ENCODE measurements at places on chromosomes 5 and 9.

- no peak for DNase-seq
These were observed 73.5 kb downstream of the LNPEP start for GRCh38 chr5:97009212-97009898.

DNA sequence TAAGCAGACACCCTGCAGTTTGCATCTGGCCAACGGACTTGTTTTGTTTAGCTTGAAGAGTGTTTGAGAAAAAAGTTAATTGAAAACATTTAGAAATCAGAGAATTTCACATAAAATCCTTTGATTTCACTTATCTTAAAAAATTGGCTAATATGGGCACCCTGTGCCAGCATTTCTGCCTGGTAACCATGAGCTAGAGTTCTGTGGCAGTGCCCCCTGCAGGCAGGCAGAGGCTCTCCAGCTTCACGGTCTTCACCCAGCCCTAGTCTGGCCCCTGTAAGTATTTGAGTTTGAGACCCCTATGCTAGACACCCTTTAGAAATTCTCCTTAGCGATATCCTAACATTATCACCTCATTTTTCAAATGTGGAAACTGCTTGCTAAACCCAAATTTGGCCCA is 18.8 kb upstream of the FANCC start:
- DNase-seq, result no peak

DNA sequence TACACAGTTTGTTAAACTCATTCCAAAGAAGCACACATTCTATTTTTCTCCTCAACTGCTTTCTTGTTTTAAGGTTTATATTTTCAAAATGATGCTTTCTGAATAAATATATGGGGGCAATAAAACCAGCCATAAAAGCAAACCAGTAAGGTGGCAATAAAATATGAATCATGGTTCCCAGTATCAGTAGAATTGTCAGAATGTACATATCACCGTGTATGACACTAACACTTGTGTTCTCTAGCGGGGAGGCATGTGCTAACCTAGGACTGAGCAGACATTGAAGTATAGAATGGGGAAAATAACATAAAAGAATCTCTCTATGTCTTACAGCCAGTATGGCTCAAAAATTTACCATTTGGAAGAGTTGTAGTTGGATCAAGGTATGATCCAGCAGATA is 329.9 kb upstream of the ISL1 start:
- no peak for DNase-seq

- no peak for DNase-seq
These were observed 20.2 kb upstream of the SPDL1 start for GRCh38 chr5:169563369-169563768.

DNA sequence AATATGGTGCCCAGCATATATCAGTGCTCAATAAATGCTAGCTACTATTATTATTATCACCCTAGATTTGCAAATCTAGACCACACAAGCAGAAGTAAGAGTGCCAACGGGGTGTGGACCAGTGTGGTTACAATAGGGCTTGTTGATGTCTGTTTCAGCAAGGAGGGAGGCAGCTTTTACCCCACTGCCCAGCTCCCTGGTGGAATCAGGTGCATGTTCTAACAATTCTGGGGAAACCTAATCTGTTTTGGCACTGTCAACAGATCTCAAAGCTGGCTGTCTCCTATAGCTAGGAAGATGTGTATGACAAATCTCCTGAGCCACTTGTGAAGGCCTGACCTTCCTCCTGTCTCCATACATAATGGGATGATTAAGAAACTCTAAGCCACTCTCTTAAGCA is 5.7 kb downstream of the TGFBI start:
- no peak for DNase-seq

DNA sequence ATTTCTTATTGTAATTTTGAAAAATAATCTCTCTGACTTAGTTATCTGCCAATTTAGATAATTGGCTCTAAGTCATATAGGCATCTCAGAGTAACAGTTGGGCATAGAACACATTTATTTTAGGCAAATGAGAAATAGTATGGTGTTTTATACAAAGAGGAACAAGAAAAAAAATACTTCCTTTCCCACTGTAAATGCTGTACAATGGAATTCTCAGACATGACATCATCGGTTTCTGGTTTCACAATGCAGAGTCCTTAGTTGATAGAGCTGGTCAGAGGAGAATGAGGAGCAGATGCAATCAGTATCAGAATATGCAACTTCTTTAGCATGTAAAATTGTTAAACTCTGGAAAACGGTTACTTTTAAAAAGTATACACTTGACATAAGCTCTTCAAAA is 49.4 kb downstream of the PLK2 start:
- DNase-seq, result no peak

DNA sequence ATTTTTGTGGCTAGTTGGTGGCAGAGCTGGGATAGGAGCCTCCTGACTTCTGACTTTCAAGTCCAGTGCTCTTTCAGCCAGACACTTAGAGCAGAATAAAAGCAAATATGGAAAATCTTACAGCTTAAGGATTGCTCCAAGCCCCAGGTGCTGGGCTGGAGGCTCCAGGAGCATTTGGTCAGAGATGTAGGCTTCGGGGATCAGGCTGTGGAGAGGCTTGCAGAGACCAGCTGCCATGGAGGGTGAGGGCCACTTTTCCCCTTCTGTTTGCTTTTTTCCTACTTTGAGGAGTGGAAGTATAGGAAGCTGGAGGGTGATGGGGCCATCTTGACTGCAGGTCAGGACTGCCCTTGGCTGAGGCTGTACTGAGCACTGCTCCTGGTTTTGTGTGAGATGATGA is 58.9 kb downstream of the RGS3 start:
- DNase-seq, result no peak

DNA sequence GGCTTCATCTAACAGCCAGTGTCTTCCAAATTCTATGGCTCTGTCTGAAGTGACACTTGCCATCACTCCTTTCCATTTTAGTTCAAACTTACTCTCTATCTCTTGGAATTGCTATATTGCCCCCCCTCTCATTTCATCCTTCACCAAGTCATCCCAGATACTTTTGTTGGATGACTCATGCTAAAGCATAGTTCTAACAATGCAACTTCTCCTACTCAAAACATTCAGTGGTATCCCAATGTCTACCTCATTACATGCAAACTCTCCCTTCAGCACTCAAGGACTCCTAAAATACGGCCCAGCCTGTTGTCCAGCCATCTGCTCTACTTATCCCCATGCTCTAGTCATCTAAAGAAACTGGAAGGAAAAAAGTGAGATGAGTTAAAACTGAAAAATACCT is 171.6 kb downstream of the RASEF start:
- DNase-seq, result no peak

DNA sequence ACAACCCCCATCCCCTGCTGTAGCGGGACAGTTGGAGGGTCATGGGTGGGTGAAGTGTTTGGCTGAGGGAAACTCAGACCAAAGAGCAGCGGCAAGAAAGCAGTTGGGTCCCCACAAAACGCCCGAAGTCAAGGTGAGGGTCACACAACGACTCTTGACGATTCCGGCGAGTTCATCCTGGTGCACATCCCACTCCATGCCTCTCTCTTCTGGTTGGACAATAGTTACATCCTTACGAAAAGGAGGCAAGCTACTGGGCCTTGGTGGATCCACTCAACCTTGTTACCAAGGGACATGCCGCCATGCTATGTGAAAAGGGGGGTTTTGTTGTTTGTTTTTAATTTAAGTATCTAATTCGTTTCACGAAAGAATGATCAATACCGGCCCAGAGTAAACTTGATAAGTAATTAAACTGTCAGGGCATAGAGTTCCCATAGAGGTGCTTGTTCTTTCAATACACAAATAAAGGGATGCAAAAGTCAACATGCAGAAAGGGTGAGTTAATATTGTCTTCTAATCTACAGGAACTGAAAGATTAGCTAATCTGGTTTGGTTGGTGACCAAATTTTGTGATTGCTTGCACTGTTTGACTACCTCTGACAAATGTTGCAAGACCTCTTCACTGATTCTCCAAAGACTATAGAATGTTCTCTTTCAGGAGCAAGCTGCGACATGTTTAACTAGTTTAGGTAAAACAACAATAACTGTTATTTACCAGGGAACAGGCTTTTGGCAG is 732 bp upstream of the SMIM15 start:
- no peak for DNase-seq

GRCh38 chr5:91103353-91104061 is 279.6 kb downstream of the ARRDC3 start:
- no peak for DNase-seq

DNA sequence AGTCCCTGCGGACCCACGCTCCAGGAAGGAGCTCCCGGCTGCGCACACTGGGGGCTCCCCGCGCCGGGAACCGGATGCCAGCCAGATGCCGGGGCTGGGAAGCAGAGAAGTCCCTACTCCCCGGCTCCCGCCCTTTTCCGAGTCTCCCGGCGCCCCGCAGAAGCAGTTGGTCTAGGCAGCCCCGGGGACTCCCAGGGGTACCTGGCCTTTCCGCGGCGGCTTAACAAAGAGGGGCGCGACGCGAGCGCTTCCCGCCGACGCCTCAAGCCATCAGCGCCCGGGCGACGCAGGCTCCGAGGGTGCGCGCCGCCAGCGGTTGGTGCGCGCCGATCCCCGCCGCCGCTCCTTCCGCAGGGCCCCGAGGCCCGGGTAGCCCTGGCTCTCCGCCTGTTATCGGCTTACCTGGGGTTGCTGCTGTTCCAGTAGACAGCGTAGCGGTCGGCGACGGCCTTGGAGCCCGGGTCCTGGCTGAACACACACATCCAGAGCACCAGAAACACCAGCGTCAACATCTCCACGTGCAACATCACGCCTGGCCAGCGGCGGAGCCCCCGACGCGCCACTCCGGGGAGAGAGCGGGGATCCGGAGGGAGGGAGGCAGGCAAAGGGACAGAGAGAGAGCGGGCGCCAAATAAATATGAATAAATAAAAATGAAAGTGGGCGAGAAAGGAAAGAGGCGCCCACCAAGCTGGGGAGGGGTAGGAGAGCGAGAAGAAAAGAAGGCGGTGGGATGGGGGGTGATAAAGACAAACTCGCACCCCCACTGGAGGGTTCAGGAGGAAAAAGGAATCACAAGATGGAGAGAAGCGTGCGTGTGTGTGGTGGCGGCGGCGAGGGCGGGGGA is 428 bp downstream of the EFNA5 start:
- DNase-seq, result no peak

DNA sequence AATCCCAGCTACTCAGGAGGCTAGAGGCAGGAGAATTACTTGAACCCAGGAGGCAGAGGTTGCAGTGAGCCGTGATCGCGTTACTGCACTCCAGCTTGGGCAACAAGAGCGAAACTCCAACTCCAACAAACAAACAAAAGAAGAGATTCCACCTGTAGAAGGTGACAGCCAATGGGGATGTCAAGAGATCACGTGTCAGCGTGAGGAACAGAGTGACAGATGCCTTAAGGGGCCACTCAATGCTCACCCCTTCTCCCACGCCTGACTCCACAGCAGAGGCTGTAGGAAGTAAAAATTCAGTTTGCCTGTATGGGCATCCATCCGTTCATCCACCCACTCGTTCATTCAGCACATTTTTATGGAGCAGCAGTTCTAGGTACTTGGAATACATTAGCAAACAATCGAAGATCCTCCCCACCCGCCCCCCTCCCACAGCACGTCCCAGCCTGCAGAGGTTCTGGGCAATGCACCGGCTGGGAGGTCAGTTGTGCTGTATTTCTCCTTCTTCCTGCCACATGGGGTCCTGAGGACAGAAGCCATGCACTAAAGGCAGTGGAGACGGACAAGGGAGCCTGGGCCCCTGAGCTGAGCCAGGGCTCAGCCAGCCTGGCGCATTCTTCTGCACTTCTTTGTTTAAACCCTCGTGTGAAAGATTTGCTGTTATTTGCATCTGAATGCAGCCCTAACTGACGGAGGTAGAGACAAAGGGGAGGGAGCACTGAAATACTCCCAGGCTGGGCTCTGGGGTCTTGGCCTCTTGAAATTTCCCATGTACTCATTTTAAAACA is 11.3 kb upstream of the RNF130 start:
- DNase-seq, result no peak

- DNase-seq, result no peak
These were observed 3.0 kb upstream of the DNAJB5 start for GRCh38 chr9:34986540-34987047.

DNA sequence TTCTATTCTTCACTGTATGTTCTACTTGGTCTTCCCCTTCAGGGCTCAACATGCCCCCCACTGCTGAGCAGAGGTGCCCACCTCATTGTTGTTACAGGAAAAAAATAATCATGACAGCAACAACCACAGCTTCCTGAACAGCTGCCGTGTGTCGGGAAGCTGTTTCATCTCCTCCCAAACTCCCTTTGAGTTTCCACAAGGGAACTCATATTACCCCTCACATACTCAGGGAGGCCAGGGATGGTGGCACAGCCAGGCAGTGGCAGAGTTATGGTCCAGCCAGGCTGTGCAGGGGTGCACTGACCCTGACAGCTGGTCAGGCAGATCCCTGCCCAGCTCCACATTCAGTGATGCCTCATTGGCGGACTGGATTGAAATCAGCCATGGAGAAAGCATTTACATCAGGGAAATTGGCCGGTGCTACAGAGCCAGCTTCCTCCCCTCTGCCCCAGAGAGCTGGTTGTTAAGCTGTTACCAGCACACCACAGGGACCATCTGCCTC is 37.3 kb downstream of the SARDH start:
- no peak for DNase-seq

- no peak for DNase-seq
These were observed 9.4 kb downstream of the VDAC1 start for GRCh38 chr5:133995341-133995740.

GRCh38 chr5:139882316-139882715 is 86.7 kb downstream of the PSD2 start:
- DNase-seq, result no peak

DNA sequence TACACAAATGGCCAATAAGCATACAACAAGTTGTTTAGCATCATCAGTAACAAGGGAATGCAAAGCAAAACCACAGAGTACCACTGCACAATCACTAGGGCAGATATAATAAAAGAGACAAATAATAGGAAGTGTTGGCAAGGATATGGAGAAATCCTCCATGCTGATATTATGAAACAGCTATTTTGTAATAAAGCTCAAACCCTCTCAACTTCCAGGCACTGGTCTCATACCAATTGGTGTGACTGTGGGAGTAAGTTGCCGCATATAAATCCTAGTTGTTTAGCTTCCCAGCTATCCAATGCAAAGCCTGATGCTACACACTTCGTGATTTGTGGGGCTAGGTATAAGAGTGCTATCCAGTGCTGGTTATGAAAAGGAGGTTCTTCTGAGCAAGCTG is 88.6 kb downstream of the SMIM23 start:
- DNase-seq, result no peak

DNA sequence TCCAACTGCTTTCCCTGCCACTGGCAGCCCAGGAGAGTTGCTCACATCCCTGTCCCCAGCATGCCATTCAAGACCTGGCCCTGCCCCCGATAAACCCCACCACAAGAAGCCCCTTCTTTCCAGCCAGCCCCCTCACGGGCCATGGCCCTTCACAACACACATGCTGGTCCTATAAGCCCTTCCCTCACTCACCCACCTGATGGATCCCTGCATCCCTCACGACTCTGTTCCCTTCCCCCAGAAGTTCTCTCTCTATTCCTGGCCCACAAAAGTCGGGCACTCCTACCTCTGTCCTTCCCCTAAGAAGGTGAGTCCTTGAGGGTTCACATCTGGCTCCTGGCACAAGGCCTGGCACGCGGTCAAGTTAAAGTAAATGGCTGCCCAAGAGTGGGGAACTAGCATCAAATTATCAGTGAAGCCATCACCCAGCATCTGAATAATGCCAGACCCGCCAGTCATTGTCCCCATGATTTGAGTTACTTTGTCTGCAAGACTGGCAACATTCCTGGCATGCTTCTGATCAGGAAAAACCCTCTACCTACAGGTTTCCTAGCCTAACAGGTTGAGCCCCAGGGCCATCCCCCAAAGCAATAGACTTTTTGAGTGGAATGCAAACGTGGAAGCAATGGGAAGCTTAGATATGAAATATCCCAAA is 65.9 kb downstream of the CRB2 start:
- DNase-seq, result no peak
